ENCODE measurements at places on chromosomes 7 and 10.

GRCh38 chr10:103787331-103787730 lies 68.0 kb downstream of the SH3PXD2A start:
- no peak for DNase-seq
- H3K27ac ChIP-seq: no peak overlapping the region
- no peaks in the 10 kb centered on the region for H3K27me3 ChIP-seq
- no peaks in the 10 kb centered on the region for H3K36me3 ChIP-seq
- H3K4me1 ChIP-seq: peaks cover 36% of the 10 kb centered on the region

DNA sequence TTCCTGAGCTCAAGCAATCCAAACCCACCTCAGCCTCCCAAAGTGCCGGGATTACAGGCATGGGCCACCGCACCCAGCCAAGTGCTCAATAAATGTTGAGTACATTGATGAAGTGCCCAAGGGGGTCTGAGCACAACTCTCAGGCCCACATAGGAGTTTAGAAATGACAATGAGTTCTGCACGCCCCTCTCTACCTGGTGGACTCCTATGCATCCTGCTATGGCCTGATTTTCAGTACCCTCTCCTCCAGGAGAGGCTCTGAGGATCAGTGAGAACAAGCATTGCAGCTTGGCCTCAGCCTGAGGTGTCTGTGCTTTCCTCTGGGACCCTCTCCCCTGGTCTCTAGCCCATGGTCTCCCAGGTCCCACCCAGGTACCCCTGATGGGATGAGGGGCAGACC lies 20.9 kb upstream of the GRIFIN start:
- DNase-seq: no peak
- H3K4me1 ChIP-seq: no peaks in the 10 kb centered on the region
- no peak overlapping the region for H3K27ac ChIP-seq

DNA sequence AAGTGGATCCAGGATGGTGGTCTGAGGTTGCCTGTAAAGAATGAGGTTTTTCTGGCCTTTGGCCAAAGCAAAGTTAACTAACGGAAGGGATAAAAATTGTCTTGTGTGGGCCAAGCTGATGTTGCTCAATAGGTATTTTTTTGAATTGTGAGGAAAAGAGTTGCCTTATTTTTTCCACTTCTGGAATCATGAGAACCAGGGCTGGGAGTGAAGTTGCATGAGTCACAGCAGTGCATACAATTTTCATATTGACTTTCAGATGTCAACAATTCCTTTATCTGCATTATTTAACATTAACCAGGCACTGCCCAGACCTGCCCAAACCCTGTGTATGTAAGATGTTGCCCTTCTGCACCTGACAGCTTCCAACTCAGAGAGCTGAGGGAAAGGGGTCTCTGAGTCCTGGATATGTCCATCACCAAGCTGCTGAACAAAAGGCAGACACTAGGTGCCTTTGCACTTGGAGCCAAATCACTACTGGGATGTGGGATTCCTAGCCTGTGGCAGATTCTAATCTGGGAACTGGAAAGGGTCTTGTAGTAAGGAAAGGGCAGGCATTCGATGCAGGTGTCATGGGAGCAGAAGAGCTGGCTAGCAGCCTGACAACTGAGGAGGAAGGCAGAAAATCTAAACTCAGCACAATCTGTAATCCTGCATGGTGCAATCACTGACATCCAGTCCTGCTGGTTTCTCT lies 52.3 kb upstream of the SLC35B4 start:
- H3K36me3 ChIP-seq: no peaks in the 10 kb centered on the region
- no peaks in the 10 kb centered on the region for H3K4me1 ChIP-seq
- no peak for DNase-seq
- H3K27ac ChIP-seq: no peak overlapping the region
- no peak overlapping the region for H3K4me3 ChIP-seq
- H3K27me3 ChIP-seq: no peaks in the 10 kb centered on the region

GRCh38 chr7:2663121-2663886 lies 24.7 kb upstream of the AMZ1 start:
- no peaks in the 10 kb centered on the region for H3K4me1 ChIP-seq
- peak overlapping the region; percentile 64 for H3K27ac ChIP-seq
- H3K36me3 ChIP-seq: no peaks in the 10 kb centered on the region
- DNase-seq: no peak
- no peak overlapping the region for H3K4me3 ChIP-seq

DNA sequence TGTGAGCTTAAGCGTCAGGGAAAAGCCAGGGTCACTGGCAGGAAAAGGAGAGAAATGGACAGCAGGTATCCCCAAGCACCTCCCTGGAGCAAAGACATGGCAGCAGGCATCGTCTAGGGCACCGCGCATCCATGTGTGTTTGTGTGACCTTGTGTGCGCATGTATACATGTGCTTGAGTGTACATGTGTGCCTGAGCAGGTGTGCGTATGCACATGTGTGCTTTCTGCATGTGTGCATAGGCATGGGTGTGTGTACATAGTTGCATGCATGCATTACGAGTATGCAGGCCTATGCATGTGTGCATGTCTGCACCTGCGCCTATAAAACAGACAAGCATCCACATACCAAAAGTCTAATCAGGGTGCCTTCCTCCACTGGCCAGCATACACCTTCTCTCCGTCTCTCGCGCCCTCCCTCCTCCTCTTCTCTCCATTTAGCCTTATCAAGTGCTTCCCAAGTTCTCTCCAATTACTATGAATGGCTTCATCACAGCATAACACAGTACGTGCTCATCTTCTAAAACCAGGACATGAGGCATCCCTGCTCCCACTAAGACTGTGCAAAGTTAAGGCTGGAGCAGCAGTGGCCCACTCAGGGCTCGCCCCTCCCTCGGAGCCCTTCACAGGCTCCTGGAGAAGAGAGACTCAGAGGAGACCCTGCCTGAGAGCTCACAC lies 30.6 kb downstream of the RASGEF1A start:
- no peak overlapping the region for H3K4me3 ChIP-seq
- H3K27me3 ChIP-seq: peaks cover 3% of the 10 kb centered on the region
- H3K4me1 ChIP-seq: no peaks in the 10 kb centered on the region

- no peaks in the 10 kb centered on the region for H3K4me1 ChIP-seq
- H3K36me3 ChIP-seq: no peaks in the 10 kb centered on the region
- DNase-seq: no peak
- no peak overlapping the region for H3K27ac ChIP-seq
- no peak overlapping the region for H3K4me3 ChIP-seq
- H3K27me3 ChIP-seq: no peaks in the 10 kb centered on the region
Measured at GRCh38 chr7:154744861-154745258, 258.1 kb downstream of the PAXIP1 start.

- no peaks in the 10 kb centered on the region for H3K4me1 ChIP-seq
- H3K36me3 ChIP-seq: no peaks in the 10 kb centered on the region
- no peak overlapping the region for H3K4me3 ChIP-seq
- no peak overlapping the region for H3K27ac ChIP-seq
- DNase-seq: no peak
Measured at GRCh38 chr7:2120251-2120660, 112.5 kb downstream of the MAD1L1 start.

DNA sequence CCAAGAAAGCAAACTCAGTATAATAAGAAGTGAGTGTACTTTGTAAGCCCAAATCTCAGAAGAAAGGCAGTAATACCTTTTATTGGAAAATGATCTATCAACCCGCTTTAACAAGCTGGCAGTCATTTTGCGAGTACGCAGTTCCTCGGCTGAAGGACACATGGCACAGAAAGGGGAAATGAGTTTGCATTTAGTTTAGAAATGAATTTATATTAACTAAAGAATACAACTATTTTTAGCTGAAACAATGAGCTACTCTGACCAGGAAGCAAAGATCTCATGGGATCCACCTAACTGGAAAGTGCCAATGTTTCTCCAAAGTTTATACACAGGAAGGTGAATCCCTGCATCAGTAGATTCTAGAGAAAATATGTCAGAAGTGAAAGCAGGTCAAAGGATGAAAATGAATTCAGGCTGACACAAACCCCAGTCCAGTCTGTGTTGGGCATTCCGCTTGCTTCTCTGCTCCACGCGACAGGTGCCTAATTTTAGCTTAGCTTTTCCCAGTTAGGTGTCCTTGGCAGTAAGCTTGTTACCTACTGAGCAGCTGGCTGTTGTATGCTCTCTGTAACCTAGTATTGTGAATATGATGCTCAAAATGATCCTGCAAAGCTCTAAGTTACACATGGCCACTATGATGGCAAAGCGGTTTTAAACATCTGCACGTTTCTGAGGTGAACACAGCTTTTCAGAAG lies 112.8 kb downstream of the LARP4B start:
- no peak overlapping the region for H3K27ac ChIP-seq
- no peaks in the 10 kb centered on the region for H3K27me3 ChIP-seq
- H3K36me3 ChIP-seq: peaks cover 69% of the 10 kb centered on the region
- H3K4me3 ChIP-seq: no peak overlapping the region
- no peaks in the 10 kb centered on the region for H3K4me1 ChIP-seq

DNA sequence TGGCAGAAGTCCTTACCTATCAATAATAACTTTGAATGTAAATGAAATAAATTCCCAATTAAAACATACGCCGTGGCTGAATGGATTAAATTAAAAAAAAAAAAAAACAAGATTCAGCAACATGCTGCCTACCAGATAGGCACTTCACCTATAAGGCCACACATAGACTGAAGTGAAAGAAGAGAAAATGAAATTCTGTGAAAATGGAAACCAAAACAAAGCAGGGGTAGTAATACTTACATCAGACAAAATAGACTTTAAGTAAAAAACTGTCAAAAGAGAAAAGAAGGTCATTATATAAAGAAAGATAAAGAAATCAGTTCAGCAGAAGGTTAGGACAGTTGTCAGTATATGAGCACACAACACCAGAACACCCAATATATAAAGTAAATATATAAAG lies 55.3 kb downstream of the TCAF1 start:
- DNase-seq: no peak
- no peaks in the 10 kb centered on the region for H3K36me3 ChIP-seq
- no peak overlapping the region for H3K27ac ChIP-seq
- H3K4me1 ChIP-seq: no peaks in the 10 kb centered on the region
- no peak overlapping the region for H3K4me3 ChIP-seq

All from right atrium auricular region (tissue), 2 donors.